Osteoblast (primary cell): ENCODE measurements at places on chromosomes 12 and 14.

GRCh38 chr12:45504316-45505010, 225.0 kb upstream of the ARID2 start:
- no peak for DNase-seq

GRCh38 chr12:1692226-1692625, 1.4 kb downstream of the ADIPOR2 start:
- peak; percentile 18 for DNase-seq

- DNase-seq: peak; percentile 81
These were observed at the start of the genes AMIGO2 and PCED1B for GRCh38 chr12:47079468-47079980. Gene AMIGO2, minus strand, starts transcription at chr12:47079959. Its CDS starts 957 bp downstream, at chr12:47079002. Gene PCED1B, plus strand, starts transcription at chr12:47079621. Its CDS starts 155,443 bp downstream, at chr12:47235064.

GRCh38 chr12:58919231-58920101, 838 bp downstream of the LRIG3 start:
- peak; percentile 83 for DNase-seq

DNA sequence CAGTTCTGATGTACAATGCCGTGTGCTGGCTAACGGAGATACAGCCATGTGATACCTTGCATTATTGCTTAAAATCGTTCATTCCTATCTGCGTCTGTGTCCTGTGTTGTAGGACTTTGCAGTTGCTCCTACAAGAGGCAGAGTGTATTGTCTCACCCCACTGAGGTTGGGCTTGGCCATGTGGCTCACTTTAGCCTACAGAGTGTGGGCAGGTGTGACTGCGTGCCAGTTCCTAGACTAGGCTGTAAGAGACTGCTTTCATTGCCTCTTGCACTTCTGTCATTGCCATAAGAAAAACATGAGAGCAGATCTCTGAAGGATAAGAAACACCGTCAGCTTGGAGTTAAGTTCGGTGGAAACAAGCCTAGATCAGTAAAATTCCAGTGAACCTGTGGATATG, 197.7 kb upstream of the CRY1 start:
- DNase-seq: no peak

DNA sequence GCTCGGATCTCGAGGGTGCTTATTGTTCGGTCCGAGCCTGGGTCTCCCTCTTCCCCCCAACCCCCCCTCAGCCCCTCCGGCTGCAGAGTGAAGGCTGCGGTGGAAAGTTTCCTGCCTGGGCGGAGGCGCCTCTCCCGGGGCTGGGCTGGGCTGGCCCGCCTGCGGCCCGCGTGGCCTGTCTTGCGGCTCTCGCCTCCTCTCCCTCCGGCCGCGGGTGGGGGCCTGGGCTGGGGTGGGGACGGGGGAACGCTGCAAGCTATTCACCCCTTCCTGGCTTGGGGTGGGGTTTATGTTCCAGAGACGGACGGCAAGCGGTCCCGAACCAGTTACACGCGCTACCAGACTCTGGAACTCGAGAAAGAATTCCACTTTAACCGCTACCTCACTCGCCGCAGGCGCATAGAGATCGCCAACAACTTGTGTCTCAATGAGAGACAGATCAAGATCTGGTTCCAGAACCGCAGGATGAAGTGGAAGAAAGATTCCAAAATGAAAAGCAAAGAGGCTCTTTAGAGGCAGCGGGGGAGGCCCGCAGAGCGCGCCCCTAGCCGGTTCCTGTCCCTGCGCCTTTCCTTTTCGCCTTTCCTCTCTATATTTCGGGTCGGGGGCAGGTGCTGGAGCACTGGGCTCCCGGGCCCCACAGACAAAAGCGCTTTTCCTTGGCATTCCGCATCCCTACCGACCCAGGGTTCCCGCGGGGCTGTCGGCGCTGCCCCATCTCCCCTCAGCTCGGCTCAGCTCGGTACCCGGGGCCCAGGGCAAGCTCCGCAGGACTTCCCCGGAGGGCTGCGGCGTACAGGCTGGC, 1.3 kb downstream of the HOXC5 start:
- DNase-seq: peak; percentile 95

DNA sequence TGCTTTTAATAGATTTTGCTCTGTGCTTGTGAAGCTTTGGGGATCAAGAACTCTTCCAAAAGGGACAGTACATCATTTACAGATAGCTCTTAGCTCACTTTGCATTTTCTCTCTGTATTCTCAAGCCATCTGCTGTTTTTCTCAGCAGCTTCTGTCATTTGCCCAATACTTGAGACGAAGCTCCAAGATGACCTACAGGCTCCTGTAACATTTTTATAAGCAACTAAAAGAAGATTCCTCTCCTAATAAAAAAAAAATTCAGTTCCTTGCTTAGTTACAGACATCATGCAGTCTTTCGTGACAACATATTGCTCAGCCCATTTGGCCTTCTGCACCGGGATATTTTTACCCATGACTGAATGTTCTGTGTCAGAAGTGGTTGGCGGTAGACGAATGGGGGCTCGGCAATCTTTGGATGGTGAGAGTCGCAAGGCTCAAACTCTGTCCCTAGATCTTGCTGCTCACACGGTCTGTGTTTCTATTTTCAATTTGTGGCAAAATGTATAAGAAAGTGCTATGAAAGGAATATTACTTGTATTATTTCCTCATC, 215.6 kb downstream of the FSCB start:
- DNase-seq: no peak

DNA sequence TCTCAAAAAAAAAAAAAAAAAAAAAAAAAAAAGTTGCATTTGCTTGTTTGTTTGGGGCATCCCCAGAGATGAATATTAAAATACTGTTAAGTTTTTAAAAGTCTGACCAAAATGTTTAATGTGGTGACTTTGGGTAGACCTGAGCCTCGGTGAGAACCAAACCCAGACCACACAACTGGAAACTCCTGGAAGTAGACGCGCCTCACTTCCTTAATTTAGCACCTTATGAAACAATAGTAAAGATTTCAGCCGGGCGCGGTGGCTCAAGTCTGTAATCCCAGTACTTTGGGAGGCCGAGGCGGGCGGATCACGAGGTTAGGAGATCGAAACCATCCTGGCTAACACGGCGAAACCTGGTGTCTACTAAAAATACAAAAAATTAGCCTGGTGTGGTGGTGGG, 9.3 kb downstream of the NFKBIA start:
- DNase-seq: no peak

DNA sequence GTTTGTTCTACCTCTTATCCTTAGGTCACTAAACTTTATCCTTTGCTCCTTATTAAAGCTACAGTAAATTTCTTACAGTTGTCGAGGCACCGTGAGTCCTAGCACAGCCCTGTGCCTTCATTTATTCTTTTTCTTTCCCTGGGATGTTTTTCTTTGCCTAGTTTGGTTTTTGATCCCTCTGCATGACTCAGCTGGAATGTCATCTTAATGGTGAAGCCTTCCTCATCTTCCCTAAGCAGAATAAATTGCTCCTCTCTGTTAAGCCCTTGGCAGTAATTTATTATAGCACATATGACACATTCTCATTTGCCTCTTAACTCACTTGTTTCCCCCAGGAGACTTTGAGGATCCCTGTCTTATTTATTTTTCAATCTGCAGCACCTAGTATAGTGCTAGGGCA, 16.6 kb downstream of the ACTR10 start:
- DNase-seq: no peak

DNA sequence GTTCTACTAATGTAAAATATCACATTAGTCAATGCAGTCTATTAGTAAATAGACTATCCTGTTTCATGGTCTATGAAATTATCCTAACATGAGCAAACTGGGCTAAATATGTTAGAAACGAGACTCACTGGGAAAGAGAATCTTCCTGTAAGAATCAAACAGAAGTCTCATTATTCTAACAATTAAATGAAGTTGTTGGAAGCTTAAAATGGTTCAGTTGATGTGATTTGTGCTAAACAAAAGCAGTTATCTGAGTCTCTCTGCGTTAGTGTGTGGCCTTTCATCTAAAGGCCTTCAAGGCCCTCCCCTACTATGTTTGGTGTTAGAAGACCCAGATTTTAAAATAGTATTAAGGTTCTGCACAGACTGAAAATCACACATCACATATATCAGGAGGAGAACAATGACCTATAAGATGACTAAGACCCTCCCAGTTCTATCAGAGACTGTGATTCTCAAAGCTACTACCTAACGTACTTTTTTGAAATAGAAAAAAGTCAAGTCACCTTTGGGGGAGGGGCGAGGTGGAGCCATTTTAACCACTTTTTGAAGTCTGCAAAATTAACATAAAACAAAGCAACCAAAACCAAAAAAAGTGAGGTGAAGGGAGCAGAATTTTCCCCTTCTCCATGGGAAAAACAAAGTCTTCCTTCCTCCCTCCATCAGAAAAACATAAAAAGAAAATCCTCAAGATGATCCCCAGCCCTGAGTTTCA, 82.3 kb downstream of the DENND5B start:
- DNase-seq: no peak

GRCh38 chr12:2364631-2365051, 311.9 kb downstream of the CACNA1C start:
- DNase-seq: no peak

DNA sequence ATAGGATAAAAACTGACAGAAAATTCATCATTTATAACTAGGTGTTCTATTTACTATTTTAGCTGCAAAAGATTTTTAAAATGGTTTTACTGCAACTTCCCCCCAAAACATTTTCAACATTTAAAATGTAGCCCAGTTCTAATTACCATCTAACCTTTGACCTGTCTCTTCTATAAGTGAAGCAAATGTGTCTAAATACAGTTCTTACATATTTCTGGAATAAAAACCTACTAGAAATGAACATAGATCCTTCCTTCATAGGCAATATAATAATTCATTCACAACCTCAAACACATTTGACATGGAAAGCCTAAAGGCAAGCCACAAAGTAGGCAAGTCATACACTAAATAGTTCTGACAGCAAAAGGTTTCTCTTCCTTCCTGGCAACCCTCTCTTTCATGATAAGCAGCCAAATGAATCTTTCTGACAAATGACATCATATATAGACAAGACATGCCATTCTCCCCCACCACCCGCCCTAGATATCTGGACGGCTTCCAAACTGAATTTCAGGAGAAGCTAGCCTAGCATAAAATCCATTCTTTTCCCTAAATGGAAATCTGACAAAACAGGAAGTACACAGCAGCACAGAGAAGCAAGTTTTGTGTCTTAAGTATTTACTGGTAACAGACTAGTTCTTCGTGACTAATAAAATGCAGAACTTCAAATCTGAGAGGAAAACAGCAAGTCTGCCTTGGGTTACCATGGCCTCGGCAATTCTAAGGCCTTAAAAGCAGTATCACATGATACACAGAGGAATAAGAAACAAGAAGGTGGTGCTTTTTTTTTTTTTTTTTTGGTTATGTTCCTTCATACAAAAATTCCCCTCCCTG, 17.2 kb upstream of the ARID4A start:
- DNase-seq: peak; percentile 85

DNA sequence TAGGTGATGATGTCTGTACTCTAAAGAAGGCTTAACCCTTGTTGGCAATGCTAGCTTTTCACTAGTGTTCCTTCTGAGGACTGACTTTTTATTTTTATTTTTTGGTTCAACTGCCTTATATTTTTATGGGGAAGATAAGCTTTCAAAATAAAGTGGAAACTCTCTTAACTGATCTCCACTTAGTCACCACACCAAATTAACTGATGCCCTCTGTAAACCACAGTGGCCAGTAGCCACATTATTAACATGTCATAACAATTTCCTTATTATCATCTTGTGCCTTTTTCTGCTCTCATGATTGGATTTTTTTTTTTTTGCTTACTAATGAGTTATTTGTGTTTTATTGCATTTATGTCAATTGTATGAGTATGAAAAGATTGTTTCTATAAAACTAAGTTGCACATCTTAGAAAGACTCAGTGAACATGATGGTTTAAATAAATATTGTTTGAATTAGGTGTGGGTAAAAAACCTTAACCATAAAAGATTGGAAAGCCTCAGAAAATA, 56.9 kb downstream of the SCFD1 start:
- peak; percentile 34 for DNase-seq

DNA sequence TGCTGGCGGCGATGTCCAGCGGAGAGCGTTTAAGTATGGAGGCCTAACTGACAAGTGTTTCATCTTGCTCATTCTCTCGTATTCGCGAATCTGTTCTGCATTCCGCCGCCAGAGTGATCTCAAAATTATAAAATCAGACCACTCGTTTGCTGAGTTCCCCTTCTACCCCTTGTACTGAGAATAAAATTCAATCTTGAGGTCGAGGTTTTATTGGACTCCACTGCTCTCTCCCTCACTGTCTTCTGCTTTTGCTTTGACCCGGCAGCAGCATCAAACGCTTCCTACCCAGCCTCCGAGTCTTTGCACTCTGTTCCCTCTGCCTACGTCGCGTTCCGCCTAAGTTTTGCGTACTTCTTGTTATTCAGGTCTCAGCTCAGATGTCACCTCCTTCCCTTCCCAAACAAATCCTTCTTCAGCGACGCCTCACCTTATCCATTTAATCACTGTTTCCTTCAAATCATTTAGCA, 462 bp downstream of the KNTC1 start:
- DNase-seq: no peak

DNA sequence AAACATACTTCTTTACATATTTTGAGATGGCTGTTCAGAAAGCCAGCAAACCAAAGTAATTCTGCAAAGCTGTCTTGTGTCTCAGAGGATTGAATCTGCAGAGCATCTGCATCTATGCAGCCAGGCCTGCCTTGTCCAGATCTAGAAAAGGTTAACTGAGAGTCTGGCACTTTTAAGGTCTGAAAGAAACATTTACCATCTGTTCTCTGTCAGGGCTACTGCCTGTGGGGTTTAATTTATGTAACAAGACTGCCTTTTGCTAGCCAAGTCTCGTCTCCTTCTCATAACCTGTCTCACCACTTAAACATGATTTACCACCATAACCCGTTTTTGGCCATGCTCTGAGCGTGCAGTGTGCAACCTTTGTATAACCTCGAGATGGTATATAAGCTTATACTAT, 194.2 kb downstream of the SYT10 start:
- DNase-seq: no peak

GRCh38 chr14:26173581-26174110, 424.2 kb downstream of the NOVA1 start:
- DNase-seq: no peak

DNA sequence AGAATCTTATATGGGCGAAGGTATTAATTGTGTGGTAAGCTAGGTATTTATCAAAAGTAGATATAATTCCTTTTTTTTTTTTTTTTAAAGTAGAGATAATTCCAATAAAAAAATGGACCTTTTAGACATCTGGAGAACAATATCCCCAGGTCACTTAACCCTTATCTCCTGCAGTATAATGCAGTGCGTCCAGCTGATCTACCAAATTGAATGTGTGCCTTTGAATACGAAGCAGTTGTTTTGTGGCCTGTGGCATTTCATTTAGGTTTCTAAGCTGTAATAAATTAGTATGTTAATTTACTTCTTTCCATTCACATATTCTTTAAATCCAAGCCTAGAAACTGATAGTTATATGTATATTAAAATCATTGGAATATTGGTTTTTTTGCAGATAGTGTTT, 3.1 kb downstream of the FUT8 start:
- no peak for DNase-seq

DNA sequence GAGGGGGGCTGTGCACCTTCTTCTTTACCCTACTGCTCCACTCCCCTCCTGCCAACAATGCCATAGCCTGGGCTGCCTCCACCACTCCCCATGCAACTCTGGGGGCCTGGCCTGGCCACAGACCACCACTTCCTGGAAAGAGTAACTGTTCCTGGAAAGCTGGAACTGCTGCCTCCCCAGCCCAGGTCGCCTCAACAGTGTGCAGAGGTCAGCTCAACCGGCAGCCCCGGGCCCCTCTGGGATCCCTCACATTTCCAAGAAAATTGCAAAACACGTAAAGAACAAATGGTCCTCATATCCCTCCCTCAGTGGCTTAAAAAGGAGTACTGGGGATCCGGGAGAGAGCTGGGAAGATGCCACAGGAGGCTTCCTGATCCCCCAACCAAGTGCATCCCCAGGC, 22.4 kb upstream of the DIO3 start:
- DNase-seq: no peak

GRCh38 chr12:47039079-47039478, 40.3 kb upstream of the PCED1B start:
- DNase-seq: no peak

GRCh38 chr14:32593290-32593942, 264.3 kb downstream of the AKAP6 start:
- DNase-seq: peak; percentile 81

GRCh38 chr14:96889091-96889490, 91.9 kb downstream of the VRK1 start:
- DNase-seq: no peak
